Osteocyte (in vitro differentiated cells): ENCODE measurements at places on chromosomes 11 and 22. TPM values are rescaled to one million over a fixed set of nuclear protein-coding genes. Genes with fewer than 3 reads are reported as not detected.

DNA sequence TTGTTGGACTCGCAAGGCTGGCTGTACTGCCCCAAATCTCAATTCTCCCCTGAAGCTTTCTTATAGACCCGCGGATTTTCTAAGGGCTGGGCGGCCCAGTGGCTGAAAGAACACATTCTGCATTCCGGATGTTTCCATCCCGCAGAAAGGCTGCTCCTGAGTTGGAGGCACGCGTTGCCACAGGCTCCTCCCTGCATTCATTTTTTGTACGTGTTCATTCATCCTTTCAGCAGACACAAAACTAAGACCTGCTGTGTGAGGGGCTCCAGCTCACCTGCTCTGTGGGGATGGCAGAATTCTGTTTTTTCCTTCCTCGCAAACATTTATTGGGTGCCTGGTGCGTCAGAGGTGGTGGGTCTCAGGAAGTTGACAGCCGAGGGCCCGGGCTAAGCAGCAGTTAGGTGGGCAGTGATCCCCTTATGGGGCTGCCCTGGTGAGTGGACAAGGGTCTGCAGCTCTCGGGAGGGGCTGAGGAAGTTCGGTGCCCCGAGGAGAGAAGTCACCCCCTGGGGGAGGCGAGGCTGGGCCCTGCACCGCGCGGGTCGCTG is 23.7 kb downstream of the SHANK3 start:
- DNase-seq = no peak

DNA sequence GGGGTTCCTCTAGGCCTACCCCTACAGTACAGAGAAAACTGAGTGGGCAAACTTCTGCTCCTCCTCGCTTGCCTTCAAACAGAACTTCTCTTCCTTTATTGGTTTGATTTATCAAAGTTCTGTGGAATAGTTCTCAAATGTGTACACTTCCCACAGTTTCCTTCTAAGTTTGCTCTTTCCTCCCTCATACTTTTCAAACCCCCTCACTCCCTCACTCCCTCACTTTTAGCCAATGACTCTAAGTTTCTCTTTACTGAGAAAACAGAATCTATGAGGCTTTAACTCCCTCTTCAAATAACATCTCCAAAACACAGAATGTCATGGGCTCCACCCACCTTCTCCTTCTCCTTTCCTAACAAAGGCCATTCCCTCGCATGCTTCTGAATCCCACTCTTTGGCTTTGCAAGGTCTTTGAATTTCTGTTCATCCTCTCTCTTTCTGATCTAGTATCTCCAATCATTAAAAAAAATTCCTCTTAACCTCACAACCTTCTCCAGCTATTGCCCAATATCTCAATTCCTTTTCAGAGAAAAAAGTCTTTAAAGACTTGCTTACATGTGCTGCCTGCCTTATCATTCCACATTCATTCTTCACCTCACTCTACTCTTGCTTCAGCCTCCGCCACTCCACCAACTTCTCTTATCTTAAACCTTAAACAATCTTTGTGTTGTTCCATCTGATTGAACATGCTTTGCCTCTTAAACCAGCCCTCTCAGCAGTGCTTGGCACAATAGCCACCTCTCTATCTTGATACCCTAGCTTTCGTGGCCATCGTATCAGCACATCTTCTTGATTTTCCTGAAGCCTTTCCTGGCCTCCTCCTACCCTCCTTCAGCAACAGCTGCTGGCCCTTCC is 57.2 kb downstream of the DDI1 start:
- no peak for DNase-seq

DNA sequence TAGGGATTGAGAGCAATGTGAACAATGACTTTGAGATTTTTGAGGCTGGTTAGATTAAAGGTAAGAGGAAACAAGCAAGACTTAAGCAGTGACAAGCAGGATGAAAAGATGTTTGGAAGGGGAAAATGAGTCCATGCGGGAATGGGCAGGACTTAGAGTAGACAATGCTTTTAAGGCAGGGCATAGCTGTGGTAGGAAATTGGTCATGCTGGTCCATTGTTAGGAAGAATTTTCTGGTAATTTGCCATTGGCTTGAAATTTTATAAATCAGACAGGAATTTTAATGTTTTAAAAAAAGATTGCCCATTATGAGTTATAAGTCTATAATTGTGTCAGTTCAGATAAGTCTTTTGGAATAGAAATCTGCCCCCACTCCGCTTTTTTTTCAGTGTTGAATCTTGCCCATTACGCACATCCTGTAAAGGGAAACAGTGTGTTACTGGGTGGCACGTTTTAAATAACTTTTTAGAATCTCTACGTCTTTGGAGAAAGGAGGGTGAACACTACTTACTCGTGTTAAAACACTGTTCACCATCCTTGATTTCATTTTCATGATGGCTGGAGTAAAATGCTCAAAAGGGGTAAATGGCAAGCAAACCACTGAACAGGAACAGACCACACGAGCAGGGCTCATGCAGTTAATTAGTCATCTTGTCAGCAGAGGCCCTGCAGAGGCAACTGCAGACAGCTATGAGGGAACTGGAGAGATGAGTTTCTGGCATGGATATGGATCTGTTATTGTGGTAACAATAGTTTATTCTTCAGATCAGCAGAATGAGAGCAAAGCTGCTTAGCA is 25.0 kb downstream of the SWAP70 start:
- no peak for DNase-seq

GRCh38 chr11:765025-765801 is 12.1 kb downstream of the GATD1 start:
- no peak for DNase-seq

DNA sequence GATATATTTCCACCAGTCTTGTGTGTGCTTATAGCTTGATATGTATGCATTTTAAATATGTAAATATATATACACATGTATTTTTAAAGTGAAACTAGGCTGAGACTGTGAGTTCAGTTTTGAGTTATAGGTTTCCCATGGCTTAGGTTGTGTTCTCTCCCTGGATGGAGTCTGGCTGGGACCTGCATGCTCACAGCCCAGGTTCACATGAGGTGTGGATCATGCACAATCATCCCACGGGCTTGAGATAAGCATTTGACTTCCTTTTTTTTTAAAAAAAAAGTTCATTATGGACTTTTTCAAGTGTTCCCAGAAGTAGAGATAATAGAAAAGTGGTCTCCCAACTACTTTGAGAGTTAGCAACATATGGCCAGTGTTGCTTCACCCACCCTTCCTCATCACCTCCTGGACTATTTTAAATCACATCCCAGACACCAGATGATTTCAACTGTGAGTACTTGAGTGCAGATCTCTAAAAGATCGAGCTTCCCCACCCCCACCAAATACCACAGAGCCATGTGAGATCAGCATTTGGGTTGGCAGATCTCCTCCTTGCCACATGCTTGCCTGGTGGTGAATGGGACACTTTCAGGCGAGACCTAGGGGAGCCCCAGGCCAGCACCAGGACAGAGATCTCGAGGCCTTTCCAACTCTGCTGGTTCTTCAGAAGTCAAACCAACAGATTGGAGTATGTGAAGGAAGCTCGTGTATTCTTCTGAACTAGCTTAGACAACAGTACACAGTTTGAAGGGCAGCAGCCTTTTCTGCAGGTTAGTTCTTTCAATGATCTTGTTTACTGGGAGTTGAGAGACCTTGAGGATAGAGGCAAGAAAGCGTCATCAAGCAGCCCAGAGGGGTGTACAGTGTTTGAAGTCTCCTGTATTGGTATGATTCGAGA is 15.9 kb downstream of the MED15 start:
- DNase-seq = no peak

GRCh38 chr11:78085972-78086371 is 6.3 kb upstream of the NDUFC2 start:
- no peak for DNase-seq

- DNase-seq = no peak
Measured at GRCh38 chr11:635945-636510, 1.0 kb upstream of the DRD4 start.

- no peak for DNase-seq
Measured at GRCh38 chr11:29328961-29329441, 687.8 kb downstream of the KCNA4 start.

GRCh38 chr22:20426259-20426615 is 11.4 kb downstream of the SCARF2 start:
- DNase-seq = no peak

GRCh38 chr11:117750357-117750756 is 46.7 kb downstream of the DSCAML1 start:
- DNase-seq = no peak

DNA sequence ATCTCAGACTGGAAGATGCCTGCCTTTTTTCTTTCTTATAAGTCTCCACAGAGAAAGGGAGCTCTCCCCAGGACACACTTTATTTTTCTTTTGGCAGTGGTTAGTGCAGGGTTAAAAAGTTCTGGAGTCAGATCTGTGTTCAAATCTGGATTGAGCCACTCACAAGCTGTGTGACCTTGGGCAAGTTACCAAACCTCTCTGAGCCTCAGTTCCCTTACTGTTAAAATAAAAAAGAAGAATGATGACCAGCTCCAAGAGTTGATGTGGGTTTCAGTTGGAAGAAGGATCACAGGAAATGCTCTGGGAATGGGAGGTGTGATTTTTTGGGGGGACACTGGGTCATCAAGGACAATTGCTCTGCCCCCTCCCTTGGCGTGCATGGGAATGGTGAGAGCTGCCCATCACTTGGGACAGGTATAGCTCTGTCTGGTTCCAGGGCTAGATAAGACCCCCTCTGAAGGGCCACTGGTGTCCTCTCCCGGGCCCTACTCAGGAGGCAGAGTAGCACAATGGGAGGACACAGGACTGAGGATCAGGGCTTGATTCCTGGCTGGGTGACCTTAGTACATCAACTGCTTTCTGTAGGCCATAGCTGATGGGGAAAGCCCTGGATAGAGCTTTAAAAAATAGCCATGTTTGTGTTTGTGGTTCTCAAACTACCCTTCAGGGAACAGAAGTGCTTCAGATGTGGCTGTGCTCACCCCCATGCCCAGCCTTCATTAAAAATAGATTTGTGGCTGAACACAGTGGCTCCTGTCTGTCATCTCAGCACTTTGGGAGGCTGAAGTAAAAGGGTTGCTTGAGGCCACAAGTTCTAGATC is 228.3 kb downstream of the MIAT start:
- DNase-seq = peak; percentile 51

DNA sequence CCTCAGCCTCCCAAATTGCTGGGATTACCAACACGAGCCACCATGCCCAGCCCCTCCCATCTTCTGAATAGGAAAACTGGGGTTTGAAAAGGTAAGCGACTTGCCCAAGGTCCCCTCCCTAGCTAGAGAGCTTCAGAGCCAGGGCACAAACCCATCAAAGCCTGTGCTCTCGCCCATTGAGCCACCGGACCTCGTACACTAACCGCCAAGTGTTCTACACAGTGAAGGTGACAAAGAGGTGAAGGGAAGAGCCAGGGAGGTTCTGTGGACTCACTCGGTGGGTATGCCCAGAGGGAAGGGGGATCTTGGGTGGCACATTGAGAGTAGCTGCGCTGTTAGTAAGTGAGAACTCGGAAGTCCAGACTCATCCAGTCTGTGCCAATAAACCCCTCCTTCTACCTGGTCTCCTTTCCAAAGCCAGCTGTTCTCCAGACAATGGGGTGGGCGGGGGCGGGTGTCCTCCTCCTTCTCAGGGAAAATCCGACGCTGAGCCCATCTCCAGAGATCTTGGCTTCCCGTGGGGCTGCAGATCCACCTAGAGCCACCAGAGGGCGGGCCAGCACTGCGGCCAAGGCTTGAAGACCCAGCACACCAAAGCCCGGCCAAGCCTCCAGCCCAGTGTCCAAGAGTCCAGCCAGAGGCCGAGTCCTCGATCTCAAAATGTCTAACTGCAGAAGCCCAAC is 3.2 kb upstream of the RTN4RL2 start:
- peak; percentile 95 for DNase-seq

DNA sequence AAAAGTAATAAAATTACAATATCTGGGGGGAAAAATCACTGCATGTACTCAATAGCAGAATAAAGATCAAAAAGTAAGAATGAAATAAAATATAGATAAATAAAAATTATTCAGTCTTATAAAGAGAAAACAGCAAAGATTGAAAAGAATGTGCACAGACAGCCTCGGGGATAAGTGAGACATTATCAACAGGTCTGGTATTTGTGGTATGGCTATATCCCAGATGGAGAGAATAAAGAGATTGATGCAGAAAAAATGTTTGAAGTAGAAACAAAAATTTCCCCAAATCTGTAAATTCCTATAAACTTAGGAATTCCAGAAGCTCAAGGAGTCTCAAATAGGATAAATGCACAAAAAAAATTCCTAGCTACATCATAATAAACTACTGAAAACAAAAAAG is 74.5 kb upstream of the LUZP2 start:
- no peak for DNase-seq

DNA sequence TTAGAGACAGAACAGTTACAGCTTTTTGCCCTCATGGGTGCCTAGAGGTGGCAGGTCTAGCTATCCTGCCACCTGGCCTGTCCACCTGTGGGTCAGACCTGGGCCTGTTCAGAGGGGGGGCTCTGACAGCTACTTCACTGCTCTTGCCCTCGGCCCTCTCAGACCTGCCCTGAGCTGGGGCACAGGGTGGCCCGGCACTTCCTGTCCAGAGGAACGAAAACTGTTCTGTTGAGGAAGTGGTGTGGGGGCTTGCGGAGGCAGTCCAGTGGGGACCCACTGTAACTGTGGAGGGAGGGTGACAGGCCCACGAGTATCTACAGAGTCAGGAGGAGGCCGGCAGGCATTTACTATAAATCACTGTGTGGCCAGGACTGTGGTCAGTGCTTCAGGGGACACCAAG is 16.2 kb downstream of the TESMIN start:
- no peak for DNase-seq

DNA sequence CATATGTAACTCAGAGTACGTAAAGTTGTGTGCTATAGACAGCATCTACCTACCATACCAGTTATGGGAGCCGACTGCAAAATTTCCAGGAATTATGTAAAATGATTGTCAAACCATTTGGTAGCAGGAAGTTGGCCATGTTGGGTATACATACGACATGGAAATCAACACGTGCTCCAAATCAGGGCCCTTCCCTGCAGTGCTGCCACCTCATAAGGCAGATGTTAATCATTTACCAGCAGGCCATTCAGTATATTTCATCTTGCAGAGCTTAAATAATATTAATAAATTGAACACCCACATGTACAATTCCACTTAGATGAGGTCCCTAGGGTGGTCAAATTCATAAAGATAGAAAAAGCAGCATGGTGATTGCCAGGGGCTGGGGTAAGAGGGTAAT is 9.8 kb downstream of the MS4A18 start:
- no peak for DNase-seq

GRCh38 chr11:73326929-73327811 is 19.1 kb downstream of the ARHGEF17 start:
- DNase-seq = no peak

The MAJIN gene
- not detected in 2 replicates for total RNA-seq

The NNMT gene
- 65.4 and 79.5 TPM in 2 replicates for total RNA-seq

The OR10D3 gene
- total RNA-seq = not detected in 2 replicates

The MS4A3 gene
- total RNA-seq = not detected in 2 replicates

The ACRV1 gene
- total RNA-seq = not detected in 2 replicates

The SPI1 gene
- not detected in 2 replicates for total RNA-seq

The LRRC4C gene
- total RNA-seq = 0.16 TPM in 2 replicates

The C11orf42 gene
- total RNA-seq = not detected in 2 replicates

The MPEG1 gene
- not detected in 2 replicates for total RNA-seq

The BIK gene
- not detected in 2 replicates for total RNA-seq

The CYB561A3 gene
- total RNA-seq = 49.5 and 57.0 TPM in 2 replicates

The KRTAP5-9 gene
- total RNA-seq = not detected in 2 replicates

The PARVB gene
- total RNA-seq = 4.4 and 5.4 TPM in 2 replicates

The APOA4 gene
- not detected in 2 replicates for total RNA-seq

The FAM180B gene
- 0.32 and 0.52 TPM in 2 replicates for total RNA-seq

The TRPC6 gene
- 40.7 and 43.8 TPM in 2 replicates for total RNA-seq

The BRMS1 gene
- 32.3 and 33.4 TPM in 2 replicates for total RNA-seq

The PGA4 gene
- not detected in 2 replicates for total RNA-seq
